ENCODE measurements at places on chromosomes 2 and 18.
A peak's percentile ranks its signal among the peaks of the same experiment; 100 is the strongest.

DNA sequence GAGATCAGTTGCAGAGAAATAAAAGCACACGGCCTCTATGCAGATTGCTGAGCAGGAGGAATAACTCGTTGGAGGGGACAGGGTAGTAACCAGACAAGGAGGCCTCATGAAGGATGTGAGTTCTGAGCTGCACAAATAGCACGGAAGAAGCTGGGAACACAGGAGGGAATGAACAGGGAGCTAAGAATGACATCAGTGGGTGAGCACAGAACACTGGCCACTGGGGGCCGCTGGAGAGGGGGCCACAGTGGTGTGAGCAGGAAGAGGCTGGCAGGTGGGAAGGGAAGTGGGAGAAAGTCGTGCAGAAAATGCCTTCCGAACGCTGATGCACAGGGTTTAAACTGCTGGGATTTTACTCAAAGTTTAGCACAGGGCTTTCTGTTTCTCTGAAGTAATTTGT lies 61.0 kb downstream of the ZAP70 start:
- no peak for DNase-seq

DNA sequence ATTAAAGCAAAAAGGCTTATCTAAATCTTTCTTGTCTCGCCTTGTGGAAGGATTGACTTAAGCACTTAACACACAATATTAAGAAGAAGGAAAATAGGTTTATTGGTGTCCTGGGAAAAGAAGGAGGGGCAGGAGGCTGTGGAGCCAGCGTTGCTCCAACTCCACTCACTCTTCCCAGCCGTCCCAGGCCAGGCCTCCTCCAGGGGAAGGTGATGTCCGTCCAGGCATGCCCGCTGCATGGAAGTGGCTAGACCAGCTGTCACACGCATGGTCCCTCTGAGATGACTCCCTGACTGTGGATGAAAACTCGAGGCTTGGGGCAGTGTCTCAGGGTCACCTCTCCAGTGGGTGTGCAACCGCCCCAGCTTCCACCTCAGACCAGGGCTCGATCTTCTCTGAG lies 281.1 kb downstream of the GALR1 start:
- no peak for DNase-seq

DNA sequence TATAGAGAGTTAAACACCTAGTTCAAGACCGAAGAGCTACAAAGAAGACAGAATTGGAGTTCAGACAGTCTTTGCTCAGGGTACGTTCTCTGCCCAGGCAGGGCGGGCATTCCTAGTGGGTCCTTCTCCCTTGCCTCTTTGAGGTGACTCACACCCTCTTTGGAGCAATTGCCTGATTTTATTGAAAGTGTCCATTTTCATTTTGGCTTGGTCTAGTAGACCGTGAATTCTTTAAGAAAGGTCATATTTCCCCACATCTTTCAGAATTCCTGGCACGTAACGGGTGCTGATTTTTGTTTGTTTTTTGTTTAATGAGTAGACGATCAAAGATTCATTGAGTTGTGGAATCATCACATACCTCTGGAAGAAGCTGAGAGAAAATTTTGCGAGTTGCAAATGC lies 871.5 kb downstream of the RNF144A start:
- no peak for DNase-seq

- DNase-seq: no peak
Measured at GRCh38 chr2:127565261-127566138, 30.0 kb downstream of the MYO7B start.

DNA sequence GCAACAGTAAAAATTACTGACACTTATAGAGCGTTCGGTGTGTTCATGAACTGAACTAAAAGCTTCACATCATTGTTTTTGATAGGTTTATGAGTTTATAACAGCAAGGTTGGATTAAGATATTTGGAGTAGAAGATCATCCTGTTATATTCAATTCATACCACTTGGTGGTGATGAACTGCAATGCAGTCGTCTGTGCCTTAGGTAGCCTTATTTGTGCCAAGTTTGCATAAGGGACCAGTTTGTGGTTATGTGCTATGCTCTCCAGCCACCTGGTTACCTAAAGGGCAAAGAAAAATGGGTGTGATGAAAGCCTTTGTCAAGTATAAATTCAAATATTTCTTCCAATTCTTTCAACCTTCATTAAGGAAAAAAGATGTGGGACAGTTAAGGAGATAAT lies 150.9 kb upstream of the KCNH7 start:
- no peak for DNase-seq

DNA sequence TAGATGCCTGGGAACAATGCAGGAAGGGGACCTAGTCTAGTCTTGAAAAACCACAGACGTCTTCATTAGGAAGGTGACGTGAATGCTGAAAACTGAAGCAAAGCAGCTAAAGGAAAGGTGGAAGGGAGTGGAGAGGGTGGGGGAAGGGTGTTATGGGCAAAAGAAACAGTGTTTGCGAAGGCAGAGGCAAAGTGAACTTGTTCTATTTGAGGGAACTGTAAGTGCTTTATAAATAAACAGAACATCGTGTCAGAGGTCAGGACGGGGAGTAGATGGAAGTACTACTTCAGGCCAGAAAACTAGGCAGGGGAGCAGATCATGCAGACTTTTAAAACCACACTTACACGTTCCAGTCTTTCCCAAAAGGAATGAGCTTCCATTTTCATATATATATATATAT lies 57.8 kb downstream of the FASTKD2 start:
- DNase-seq: no peak

- DNase-seq: peak; percentile 65
Measured at GRCh38 chr18:77207540-77207939, 42.1 kb upstream of the GALR1 start.

- DNase-seq: no peak
Measured at GRCh38 chr2:50769406-50770181, 262.3 kb downstream of the NRXN1 start.

DNA sequence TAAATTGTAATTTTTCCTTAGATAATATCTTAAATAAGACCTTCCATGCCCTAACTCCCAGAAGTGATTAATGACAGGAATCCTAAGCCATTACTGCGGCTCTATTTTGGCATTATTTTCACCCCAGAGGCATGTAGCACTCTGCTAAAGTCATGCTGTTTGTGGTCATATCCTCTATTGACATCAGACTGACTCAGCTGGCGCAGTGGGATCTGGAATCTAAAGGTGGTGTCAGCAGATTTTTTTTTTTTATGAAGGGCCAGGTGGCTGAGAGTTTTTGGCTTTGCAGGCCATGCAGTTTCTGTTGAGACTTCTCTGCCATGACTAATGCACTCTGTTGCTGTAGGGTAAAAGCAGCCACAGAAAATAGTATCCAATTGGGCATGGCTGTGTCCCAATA lies 64.1 kb upstream of the ACVR1C start:
- peak; percentile 97 for DNase-seq
